ENCODE measurements at places on chromosomes 5 and 9.
A peak's percentile ranks its signal among the peaks of the same experiment; 100 is the strongest.

DNA sequence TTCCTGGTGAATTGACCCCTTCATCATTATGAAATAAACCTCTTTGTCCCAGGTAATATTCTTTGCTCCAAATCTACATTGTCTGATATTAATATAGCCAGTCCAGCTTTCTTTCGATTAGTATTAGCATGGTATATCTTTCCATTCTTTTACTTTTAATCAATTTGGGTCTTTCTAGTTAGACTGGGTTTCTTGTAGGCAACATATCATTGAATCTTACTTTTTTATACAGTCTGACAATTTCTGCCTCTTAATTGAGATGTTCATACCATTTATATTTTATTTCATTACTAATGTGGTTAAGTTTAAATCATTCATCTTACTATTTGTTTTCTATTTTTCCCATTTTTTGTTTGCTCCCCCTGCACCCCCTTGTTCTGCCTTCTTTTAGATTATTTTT is 61.7 kb upstream of the LIFR start:
- H3K27ac ChIP-seq, result no peak overlapping the region
- peaks cover 12% of the 10 kb centered on the region for H3K36me3 ChIP-seq
- peaks cover 7% of the 10 kb centered on the region for H3K4me1 ChIP-seq

DNA sequence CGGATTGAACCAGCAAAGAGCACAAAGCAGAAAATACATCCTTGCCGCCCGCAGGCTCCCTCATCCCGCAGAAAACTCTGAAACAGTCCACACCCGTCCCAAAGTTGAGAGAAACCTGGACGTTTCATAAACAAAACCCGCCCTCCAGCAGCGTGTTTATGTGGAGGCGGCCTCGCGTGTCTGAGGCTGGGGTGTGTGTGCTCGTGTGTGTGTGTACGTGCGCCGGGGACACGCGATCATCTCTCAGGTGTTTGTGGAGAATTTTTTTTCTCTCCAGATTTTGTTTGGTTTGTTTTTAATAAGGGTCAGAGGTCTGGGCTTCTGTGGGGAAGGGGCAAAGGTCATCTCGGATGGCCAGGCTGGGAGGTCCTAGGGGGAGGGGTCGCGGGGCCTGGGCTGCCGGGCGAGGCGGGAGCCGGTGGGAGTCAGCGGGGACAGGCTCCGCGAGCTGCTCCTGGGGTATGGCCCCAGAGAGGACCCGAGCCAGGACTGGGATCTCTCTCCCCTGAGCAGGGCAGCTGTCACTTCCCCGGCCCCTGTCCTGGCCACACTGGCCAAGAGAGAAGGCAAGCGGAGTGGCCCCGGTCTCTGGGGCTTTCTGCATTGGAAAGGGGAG is 206.4 kb downstream of the C9orf50 start:
- peaks cover 2% of the 10 kb centered on the region for H3K36me3 ChIP-seq
- H3K4me1 ChIP-seq, result peaks cover 24% of the 10 kb centered on the region
- no peaks in the 10 kb centered on the region for H3K27me3 ChIP-seq
- H3K27ac ChIP-seq, result peak overlapping the region; percentile 98
- DNase-seq, result no peak

GRCh38 chr9:137367506-137368430 is 55.2 kb downstream of the EXD3 start:
- H3K4me3 ChIP-seq, result no peak overlapping the region
- H3K27ac ChIP-seq, result no peak overlapping the region
- H3K4me1 ChIP-seq, result no peaks in the 10 kb centered on the region
- no peak for DNase-seq
- H3K27me3 ChIP-seq, result no peaks in the 10 kb centered on the region
- peaks cover 11% of the 10 kb centered on the region for H3K36me3 ChIP-seq

- no peak overlapping the region for H3K4me3 ChIP-seq
- no peak for DNase-seq
These were observed 246.8 kb downstream of the ARHGAP26 start for GRCh38 chr5:143016777-143017516.

GRCh38 chr5:135930029-135930948 is 24.5 kb downstream of the LECT2 start:
- H3K27me3 ChIP-seq, result peaks cover 52% of the 10 kb centered on the region
- peak overlapping the region; percentile 57 for H3K4me3 ChIP-seq
- H3K27ac ChIP-seq, result no peak overlapping the region
- no peak for DNase-seq
- peaks cover 6% of the 10 kb centered on the region for H3K36me3 ChIP-seq

DNA sequence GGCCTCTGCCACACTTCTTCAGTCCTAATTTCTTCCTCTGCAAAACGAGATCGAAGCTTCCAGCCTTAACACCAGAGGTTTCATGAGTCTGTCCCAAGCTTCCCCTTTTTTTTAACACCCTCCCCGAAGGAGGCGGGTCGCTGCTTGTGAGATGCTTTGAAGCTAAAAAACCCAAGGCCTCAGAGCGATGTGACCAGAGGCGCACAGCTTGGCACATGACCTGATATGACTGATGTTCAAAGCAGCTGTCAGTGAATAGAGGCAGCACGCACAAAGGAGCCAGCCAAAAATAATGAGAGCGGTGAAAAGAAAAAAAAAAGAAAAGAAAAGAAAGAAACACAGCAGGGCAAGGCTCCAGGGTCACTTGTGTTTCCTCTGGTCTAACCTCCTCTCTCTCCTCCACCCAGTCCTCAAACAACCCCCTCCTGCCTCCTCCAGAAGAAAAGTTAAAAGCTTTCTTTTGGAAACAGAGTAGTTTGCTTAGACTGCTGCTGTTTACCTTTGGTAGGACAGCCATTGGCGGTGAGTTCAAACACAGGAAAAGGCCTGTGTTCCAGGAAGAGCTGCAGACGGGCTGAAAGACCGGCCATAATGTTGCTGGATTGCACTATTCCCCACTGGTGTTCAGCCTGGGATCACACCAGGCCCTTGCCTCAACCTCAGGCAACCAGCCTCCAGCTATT is 10.9 kb upstream of the ZNF366 start:
- DNase-seq, result no peak
- peaks cover 5% of the 10 kb centered on the region for H3K36me3 ChIP-seq
- H3K27me3 ChIP-seq, result no peaks in the 10 kb centered on the region
- peaks cover 20% of the 10 kb centered on the region for H3K4me1 ChIP-seq
- peak overlapping the region; percentile 68 for H3K27ac ChIP-seq

GRCh38 chr9:82148426-82148810 is 159.8 kb downstream of the SPATA31D1 start:
- H3K27ac ChIP-seq, result peak overlapping the region; percentile 2
- no peak overlapping the region for H3K4me3 ChIP-seq
- H3K27me3 ChIP-seq, result no peaks in the 10 kb centered on the region
- no peak for DNase-seq
- no peaks in the 10 kb centered on the region for H3K36me3 ChIP-seq

DNA sequence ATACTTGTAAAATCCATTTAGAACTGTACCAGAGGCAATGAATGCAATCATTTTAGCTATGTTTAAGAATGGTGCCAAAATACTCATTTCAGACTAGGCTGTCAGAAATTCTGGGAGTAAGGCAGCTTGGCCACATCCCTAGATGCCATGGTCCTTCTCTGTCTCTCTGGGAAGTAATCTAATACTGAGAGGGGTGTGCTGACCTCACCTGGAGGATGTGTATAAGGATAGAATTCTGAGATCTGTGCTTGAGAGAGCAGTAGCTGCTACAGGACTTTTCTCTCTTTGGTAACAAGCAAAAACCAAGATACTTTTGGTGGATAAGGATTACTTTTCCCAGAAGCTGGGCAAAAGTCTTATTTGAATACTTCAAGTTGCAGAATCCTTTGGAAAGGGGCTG is 68.1 kb upstream of the MRPS30 start:
- no peak overlapping the region for H3K27ac ChIP-seq
- DNase-seq, result no peak
- no peak overlapping the region for H3K4me3 ChIP-seq
- H3K4me1 ChIP-seq, result no peaks in the 10 kb centered on the region
- H3K36me3 ChIP-seq, result no peaks in the 10 kb centered on the region

DNA sequence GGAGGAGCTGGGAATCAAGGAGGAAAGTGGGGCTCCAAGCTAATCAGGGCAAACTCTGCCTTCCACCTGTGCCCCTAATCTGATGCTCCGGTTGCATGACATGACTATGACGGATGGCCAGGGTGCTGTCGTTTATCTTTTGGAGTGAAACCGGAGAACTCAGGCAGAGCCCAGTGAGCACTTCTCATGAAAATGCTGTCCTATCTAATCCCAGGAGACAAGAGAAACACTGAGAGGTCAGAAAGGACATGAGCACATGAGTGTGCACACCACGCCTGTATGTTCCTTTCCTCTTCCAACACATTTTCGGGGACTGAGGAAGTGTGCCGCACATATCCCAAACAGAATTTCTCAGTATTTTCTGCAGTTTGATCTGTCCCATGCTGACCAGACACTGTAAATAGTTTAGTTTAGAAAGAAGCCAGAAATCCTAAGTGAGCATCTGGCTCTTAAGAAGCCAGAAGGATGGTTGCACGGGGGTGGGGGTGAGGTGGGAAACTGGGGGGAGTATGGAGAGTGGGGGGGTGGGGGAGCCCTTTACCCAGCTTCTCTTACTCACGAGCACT is 217.1 kb downstream of the TSSK1B start:
- no peak for DNase-seq
